Activated CD4-positive, alpha-beta T cell treated with anti-CD3 and anti-CD28 coated beads, Interleukin-2, amount 50 U/mL, for 1 hour (primary cell): ENCODE measurements at places on chromosomes 6 and 20.

DNA sequence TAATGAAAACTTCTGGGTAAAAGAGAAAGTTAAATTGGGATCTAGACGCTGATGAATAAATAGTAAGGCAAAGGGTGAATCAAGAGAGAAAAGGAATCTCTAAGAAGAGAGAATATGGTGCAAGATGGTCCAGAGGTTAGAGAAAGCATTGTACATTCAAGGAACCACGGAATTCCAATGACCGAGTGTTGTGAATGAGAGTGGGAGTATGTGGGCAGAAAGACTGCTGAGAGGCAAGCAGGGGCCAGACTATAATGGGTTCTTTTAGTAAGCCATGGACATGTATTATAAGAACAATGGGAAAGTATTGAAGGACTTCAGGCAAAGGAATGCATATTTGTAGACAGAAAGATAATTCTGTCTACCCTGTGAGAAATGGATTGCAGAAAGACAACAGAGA, 45.2 kb downstream of the SPTLC3 start:
- no peak for DNase-seq

DNA sequence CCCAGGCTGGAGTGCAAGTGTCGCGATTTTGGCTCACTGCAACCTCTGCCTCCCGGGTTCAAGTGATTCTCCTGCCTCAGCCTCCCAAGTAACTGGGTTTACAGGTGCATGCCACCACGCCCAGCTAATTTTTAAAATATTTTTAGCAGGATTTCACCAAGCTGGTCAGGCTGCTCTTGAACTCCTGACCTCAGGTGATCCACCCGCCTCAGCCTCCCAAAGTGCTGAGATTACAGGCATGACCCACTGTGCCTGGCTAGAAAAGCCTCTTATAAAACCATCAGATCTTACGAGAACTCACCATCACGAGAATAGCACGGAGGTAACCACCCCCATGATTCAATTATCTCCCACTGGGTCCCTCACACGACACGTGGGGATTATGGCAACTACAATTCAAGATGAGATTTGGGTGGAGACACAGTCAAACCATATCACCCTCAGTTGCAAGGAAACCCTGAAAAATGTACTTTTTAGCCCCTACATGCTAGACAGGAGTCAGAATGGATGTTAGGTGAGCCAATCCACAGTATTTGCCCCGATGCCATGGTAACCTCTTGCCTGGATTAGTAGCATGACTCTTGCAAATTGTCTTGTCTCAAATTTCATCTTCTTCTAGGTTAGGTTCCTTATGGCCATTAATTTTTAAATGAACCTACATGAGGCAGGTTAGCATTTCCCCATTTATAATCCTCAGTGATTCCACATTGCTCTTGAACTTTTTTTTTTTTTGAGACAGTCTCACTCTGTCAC, 17.1 kb upstream of the SASH1 start:
- no peak for DNase-seq

DNA sequence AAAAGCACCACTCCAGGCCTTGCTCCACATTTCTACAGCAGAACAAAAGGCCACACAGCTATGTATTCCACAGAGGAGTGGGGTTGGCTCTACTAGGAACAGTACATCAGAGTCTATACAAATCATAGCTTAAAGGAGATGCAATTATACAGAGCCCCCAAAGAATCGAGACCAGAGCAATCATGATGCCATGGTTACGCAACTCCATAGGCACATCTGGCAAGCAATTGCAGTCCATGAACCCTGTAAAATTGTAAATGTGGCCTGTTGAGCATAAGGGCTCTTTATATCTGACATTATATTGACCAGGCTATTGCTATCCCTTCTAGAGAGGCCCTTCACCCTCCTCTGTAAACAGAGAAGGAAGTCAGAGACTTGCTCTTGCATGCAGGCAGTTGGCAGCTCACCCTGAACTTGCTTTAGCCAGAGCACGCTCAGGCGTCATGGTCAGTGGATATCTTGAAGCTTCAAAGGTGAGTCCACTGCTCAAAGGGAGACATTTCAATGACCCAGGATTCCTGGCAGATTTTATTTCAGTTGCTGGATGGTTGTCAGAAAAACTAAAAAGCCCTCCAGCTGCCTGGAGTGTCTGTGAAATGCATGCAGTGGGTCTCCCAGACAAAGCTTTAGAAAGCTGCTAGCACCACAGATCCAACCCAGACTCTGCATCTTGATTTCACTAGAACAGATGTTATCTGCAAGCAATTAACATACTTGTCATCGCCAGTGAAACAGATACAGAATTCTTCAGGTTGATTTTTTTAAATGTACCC, 357.2 kb downstream of the CENPW start:
- DNase-seq = no peak

GRCh38 chr6:112501705-112502104, 154.6 kb downstream of the RFPL4B start:
- DNase-seq = no peak

- DNase-seq = peak; percentile 64
Observed at GRCh38 chr6:157322792-157323254, 496 bp downstream of the TMEM242 start.

DNA sequence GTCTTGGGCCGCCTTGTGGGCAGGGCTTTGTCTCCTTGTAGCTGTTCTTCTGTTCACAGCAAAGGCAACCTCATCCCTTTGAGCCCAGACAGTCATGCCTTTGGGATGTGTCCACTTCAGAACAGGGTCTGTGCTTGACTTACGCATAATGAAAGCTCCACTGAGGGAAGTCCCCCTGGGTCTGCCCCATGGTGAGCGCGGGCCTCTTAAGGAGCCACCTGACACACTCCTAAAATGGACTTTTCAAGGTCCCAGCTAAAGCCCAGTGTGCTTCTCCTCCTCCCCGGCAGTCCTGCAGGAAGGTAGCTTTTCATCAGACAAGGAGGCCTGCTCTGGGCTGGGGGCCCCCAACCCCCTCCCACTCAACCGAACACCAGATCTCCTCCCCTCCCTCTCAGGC, 24.9 kb upstream of the PMEPA1 start:
- DNase-seq = no peak

GRCh38 chr20:50713657-50714101, 17.7 kb upstream of the PARD6B start:
- no peak for DNase-seq

DNA sequence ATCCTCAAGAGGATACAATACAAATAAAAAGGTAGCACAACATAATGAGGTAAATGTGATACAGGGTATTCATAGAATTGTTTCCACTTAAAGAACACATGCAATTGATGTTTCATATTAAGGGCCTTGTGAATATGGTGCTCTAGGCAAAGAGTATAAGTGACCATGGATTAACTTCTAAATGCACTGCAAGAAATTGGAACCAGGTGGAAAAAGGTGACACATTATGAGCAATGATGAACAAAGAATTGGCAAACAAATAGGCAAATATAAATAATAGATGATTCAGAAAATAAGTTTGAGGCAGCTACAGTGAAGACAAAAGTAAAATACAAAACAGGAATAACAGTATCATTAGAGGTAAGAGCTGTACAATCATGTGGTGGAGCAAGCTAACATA, 192.0 kb downstream of the GRIK2 start:
- no peak for DNase-seq

- no peak for DNase-seq
Observed at GRCh38 chr6:134074151-134075055, 22.0 kb upstream of the SLC2A12 start.

- no peak for DNase-seq
Observed at GRCh38 chr6:36927691-36928546, 26.6 kb upstream of the PI16 start.

GRCh38 chr20:2042400-2042799, 48.5 kb upstream of the PDYN start:
- DNase-seq = no peak

DNA sequence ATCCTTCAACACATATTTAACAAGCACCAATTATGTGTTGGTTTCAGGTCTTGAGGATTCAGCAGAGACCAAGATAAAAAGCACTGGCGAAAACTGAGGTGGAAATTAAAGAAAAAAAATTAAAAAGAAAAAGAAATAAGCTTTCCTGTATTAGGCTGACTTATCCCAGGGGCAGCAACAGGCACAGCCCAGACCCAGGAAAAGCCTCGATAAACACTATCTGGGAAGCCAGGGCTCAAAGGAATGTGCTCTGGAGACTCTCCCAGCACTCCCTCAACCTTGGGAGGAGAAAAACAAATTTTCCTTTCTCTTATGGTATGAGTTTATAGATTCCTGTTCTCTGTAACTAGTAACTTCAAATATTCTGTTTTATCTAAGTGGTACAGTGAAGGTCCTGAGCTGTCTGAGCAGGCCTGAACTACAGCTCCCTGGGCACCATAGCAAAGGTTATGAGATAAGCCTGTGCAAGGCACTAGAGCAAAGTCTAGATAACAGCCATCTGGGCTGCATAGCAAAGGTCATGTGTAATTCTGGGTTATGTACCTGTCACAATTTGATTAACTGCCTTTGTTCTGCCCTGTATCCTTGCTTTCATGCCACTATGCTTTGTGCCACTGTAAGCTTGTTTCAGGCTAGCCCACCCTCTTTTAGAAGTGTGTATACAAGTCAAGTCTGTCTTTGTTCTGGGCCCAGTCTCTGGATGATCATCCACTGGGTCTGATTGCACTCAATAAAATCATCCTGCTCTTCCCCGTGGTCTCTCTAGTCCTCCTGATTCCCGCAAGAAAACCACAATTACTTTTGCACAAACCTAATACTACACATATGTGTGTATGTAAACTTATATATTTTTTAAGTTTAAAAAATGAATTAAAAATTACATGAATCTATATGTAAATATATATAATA, 54.0 kb downstream of the IL22RA2 start:
- no peak for DNase-seq

- no peak for DNase-seq
Observed at GRCh38 chr6:142361345-142361744, 59.5 kb downstream of the ADGRG6 start.

DNA sequence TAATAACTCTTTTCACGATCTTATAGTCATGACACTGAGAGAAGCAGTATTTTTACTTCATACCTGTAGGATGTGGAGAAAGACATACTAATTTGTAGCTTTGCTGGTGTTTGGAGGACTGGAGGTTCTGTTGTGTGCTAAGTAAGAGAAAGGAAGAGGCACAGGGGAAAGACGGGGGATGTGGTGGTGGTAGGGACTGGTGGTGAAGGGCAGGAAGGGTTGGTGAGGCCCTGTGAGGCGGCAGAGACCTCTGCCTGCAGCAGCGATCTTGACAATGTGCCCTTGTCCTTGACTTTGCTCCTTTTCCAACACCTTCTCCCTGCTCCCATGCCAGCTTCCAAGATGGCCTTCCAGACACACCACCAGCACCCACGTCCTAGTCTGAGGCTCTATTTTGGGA, 32.6 kb upstream of the MPC1 start:
- DNase-seq = peak; percentile 24

DNA sequence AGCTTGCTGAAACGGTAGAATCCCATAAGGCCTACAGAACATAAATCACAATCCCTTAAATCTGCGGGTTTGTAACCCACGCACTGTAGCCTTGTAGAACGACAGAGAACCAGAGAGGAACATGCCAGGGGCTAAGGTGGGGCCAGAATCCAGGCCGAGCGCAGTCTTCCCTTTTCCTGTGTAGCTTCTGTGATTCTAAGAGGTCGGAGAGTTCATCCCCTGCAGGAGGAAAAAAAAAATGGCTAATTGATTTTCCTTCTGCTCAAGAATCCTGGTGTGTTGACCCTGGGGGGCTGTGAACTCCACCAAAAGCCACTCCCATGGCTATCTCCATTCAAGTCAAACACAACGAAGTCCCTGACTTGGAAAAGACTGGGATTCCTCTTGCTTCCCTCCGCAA, 96.3 kb downstream of the SPTLC3 start:
- DNase-seq = no peak

DNA sequence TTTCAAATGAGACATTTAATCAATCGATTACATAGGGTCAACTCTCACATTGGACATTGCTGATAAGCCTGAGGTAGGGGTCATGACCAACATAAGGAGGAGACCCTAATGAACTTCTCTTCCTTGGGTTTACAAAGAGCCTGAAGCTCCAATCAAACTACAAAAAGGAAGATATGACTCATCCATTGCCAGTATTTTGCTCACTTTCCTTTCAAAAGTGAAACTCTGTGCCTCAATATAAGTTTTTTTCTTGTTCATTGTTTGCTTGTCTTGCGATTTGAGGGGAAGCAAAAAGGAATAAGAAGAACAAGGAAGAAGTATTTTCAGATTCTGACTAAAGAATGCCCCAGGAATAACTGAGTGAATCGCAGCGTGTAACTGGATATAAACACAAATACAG, 38.8 kb upstream of the KHDRBS2 start:
- no peak for DNase-seq

DNA sequence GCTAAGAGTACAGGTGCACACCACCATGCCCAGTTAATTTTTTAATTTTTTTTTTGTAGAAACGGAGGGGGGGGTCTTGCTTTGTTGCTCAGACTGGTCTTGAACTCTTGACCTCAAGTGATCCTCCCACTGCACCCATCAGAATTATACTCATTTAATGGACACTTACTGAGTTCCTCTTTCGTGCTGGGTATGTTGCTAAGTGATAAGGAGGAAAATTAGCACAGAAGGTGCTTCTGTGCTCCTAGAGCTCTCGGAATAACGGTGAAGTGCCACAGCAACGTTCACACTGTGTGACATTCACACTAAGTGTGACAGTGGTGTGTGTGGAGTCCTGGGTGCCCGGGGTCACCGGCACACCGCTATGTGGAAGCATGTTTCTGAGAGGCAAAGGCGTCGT, 32.1 kb upstream of the BMP6 start:
- no peak for DNase-seq

- DNase-seq = no peak
Observed at GRCh38 chr6:127162836-127163235, 44.4 kb downstream of the RSPO3 start.

- DNase-seq = no peak
Observed at GRCh38 chr20:1204113-1204512, 859 bp downstream of the C20orf202 start.

GRCh38 chr20:6178537-6178936, 55.7 kb upstream of the FERMT1 start:
- no peak for DNase-seq

DNA sequence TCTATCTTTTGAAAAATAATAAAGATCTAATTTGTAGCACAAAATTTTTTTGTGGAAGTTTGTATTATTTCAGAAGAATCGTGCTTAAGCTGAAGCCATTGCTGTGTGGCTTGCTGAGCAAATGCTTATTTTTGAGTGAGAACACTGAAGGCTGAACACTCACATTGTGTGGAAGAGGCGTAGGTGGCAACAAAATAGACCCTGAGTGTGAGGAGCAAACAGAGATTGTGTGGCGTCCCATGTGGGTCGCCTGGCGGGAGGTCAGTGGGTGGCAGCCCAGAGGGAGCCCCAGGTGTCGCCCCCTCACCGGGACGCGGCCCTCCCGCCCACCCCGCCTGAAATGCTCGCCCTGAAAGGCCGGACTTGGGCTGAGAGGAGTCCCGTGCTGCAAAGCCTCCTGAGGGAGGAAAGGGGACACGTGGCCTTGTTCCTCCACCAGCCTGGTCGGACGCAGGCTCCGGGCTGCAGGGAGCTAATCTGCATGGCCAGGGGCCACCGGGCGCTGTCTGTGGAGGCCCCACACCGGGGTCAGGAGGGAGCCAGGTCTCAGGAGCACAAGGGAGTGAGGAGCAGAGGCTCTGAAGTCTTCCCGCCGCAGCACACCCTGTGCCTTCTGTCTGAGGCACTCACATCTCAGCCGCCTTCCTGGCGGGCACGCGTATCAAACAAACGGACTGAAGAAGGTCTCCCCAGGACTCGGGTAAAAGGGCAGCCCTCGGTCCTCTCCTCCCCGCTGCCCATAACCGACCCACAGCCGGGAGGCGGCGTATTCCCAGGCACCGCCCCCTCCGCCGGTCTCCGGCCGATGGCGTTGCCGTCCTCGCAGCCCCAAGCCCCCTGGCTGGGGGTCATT, 15.9 kb downstream of the DDO start:
- no peak for DNase-seq
